SK-N-SH (cell line): ENCODE measurements at places on chromosomes 6 and 20.

- no peak for DNase-seq
Measured at GRCh38 chr6:14883921-14884320, 361.9 kb upstream of the JARID2 start.

DNA sequence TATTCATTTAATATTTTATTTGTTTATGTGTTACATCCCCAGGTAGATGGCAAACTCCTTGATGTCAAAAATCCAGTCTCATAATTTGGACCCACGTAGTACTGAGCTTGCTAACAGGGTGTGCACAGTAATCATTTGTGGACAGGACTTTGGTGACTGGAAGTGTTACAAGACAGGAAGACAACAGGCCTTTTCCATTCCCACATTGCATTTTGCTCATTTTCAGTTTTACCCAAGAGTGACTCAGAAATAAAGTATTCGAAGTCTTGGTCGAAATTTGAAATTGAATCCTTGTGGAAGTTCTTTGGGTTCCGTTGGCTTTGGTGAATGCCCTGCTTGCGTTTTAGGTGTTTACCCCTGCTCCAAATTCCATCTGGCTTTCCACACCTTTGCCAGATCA is 63.0 kb upstream of the THBS2 start:
- DNase-seq, result no peak

GRCh38 chr6:12592634-12593033 is 123.9 kb upstream of the PHACTR1 start:
- DNase-seq, result no peak

- DNase-seq, result no peak
Measured at GRCh38 chr20:9062066-9062465, 6.8 kb upstream of the PLCB4 start.

DNA sequence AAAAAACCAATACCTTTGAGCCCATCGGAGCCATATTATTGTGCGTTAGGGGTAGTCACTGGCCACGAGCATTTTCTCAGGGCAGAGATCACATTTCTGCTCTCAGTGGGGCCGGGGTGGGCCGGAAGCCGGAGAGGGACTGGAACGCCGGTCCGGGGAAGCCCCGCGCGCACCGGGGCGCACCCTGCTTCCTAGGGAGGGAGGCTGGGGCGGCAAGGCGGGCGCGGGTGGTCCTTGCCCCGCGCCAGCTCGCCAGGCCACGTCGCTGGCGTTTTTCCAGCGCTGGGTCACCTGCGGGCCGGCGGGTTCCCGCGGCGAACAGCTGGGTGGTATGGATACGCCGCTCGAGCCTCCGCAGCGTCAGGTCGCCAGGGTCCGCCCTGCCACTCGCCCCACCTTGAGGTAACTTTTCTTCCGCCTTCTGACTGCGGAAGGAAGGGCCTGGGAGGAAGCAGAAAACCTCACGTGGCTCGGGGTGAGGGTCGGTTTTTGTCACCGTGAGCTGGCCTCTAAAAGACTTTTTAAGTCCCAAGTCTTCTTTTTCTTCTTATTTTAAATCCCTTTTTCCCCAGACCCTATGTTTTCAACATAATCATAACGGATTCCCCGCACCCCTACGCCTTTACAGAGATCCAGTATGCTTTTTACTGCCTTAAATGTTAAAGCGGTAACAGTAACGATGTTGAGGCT is 2.7 kb upstream of the EEF1A1 start:
- DNase-seq, result no peak
